ENCODE measurements at places on chromosomes 6 and 20. TPM values are rescaled to one million over a fixed set of nuclear protein-coding genes. Genes with fewer than 3 reads are reported as not detected.

DNA sequence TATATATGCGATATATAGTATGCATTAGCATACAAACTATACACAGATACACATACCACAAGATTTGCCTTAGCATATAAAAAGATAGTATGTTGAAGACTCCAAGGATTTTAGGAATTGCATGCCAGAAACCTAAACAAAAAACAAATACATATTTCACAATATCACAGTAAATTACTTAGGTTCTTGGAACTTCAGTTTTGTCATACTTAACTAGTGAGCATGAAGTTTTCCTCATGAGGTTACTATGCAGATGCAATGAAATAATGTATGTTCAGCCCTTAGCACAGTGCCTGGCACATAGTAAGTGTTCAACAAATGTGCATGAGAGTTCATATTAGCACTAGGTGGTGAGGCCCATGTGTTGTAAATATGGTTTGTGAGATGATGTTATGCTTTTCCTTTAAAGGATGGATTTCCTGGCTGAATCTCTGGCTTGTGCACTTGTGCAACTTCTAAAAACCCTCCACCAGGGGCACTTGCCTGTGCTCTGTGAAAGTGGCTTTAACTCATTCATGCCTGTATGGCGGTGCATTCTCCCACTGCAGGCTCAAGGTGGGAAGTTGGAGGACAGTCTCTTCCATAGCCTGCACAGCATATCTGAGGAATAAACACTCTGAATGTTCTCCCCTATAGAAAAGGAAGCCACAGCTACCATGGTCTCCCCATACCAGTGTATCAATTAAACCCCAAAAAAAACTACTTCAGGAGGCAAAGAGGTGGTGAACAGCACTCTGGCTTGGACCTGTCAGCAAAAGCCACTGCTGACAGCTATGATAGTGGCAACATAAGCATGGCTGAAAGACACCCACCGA, 624.1 kb upstream of the CDH4 start:
- H3K27ac ChIP-seq = no peak overlapping the region
- DNase-seq = no peak
- H3K4me3 ChIP-seq = no peak overlapping the region
- no peaks in the 10 kb centered on the region for H3K27me3 ChIP-seq
- no peaks in the 10 kb centered on the region for H3K36me3 ChIP-seq

GRCh38 chr20:21513181-21513663, 642 bp downstream of the NKX2-2 start:
- H3K4me3 ChIP-seq = no peak overlapping the region
- H3K27me3 ChIP-seq = peaks cover 98% of the 10 kb centered on the region
- no peak overlapping the region for H3K27ac ChIP-seq
- no peak for DNase-seq

DNA sequence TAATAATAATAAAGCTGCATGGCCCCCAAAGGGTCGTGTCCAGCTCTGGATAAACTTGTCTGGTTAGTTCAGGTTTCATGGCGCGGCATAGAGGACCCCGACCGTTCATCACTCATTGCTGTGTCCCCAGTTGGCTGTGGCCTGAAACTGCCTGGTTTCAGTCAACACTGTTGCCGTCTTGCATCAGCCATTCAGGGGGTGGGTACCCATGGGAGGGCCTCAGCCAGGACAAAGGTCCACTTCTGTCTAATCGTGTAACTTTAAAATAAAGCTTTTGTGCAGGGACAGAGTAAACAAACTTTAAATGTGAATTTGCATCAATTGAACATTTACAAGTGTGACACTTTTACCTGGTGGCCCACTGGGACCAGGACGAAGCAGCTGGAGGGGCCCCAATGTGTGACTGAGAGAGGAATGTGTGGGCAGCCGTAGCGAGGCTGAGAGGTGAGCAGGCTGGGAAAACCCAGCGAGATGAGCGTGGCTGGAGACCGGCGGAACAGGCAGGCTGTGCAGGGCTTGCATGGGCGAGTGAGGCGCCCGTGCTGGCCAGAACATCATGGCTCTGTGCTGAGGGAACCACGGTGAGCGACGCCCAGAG, 22.3 kb upstream of the UNC93A start:
- no peaks in the 10 kb centered on the region for H3K36me3 ChIP-seq
- H3K27me3 ChIP-seq = no peaks in the 10 kb centered on the region
- peaks cover 49% of the 10 kb centered on the region for H3K4me1 ChIP-seq
- H3K4me3 ChIP-seq = no peak overlapping the region

GRCh38 chr6:170291271-170292110, 613 bp upstream of the DLL1 start:
- H3K4me1 ChIP-seq = peaks cover 47% of the 10 kb centered on the region
- peak; percentile 63 for DNase-seq
- H3K4me3 ChIP-seq = peak overlapping the region; percentile 33
- no peak overlapping the region for H3K27ac ChIP-seq

GRCh38 chr20:11796026-11796425, 121.7 kb upstream of the BTBD3 start:
- no peaks in the 10 kb centered on the region for H3K36me3 ChIP-seq
- H3K27ac ChIP-seq = no peak overlapping the region
- H3K27me3 ChIP-seq = no peaks in the 10 kb centered on the region
- H3K4me3 ChIP-seq = no peak overlapping the region

DNA sequence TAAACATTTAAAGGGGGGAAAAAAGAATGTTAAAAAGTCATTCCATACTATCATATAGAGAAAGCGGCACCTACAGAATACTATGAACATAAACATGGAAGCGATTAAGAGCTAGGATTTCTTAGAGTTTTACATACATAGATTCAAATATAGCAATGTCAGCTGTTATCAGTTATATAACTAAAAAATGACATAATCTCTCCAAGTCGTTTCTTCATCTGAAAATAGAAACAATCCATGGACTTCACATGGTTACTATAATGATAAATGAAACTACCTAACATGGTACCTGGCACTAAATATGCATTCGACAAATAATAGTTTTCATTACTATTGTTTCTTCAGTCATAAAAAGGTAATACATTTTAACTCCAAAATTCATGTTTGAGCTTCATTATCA, 3.7 kb downstream of the IBTK start:
- no peak overlapping the region for H3K27ac ChIP-seq
- no peak overlapping the region for H3K4me3 ChIP-seq
- no peaks in the 10 kb centered on the region for H3K27me3 ChIP-seq
- DNase-seq = no peak
- peaks cover 16% of the 10 kb centered on the region for H3K4me1 ChIP-seq
- no peaks in the 10 kb centered on the region for H3K36me3 ChIP-seq

GRCh38 chr6:3489961-3490624, 33.2 kb upstream of the SLC22A23 start:
- no peaks in the 10 kb centered on the region for H3K27me3 ChIP-seq
- no peaks in the 10 kb centered on the region for H3K4me1 ChIP-seq
- H3K4me3 ChIP-seq = no peak overlapping the region
- no peak overlapping the region for H3K27ac ChIP-seq

The MRPL14 gene
- 64.3 TPM for total RNA-seq

The FILIP1 gene
- 6.0 TPM for total RNA-seq

The COX4I2 gene
- total RNA-seq = 3.6 TPM

All from hepatocyte (in vitro differentiated cells).